Activated CD4-positive, alpha-beta T cell treated with anti-CD3 and anti-CD28 coated beads for 36 hours (primary cell): ENCODE measurements at places on chromosomes 1 and 21.

DNA sequence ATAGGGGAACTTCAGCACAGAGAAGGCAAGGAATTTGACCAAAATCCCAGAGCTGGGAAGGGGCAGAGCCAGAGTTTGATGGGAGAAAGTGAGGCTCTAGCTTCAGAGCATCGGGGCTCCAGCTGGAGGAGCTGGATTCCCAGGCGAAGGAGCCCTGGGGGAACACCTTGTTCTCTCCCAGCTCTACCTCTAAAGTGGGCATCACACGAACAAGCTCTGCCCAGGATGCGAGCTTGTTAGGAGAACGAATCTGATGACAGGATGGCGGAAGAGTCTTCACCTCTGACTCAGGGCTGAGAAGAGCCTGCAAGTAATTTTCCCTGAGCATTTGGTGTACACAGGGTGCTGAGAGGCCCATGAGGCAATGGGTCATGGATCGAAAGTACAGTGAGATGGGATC, 22.0 kb downstream of the TNNT2 start:
- DNase-seq = no peak

DNA sequence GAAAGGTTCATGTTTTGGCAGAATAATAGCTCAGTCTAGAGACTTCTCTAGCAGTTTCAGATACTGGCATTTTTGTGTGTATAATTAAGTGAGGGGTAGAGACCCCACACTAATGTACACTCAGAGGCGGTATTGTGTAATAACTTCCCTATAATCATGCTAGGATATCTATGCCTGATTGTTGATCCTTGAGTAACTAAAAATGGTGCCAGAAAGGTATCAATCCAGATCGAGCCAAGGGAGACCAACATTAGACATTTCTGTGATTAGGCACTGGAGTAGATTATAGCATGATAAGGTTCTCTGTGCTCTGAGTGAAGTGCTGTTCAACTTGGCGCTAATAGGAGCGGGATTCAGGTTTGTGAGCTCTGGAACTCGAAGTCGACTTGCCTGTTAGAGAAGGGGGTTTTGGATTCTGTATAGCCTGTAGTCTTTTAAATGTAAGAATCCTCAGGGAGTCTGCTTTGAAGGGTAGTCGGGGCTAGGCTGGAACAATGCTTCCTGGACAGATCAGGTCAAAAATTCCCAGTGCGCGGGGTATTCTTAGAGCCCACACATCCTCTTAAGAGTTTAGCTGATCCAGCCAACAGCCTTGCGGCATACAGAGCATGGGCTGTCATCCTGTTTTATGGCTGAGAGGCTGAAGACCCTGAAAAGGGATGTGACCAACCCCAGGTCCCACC, 24.2 kb downstream of the MAN1C1 start:
- DNase-seq = no peak

GRCh38 chr1:36829961-36830360, 204.4 kb downstream of the GRIK3 start:
- DNase-seq = no peak

GRCh38 chr1:214638459-214638807, 35.4 kb downstream of the CENPF start:
- no peak for DNase-seq

DNA sequence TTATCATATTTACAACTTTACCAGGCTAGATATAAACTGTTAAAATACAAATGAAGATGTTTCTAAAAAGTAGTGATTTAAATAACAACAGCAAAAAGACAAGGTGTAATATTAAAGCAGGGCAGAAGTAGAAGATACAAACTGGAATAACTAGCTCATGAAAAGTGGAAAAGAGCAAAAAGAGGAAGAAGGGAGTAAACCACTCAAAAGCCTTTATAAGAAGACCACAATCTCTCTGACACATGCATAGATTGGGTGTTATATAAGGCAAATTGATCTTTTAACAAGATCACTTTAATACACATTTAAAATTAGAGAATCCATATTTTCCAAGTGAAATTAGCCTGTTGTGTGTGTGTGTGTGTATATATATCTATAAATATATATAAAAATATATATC, 5.0 kb downstream of the DENND1B start:
- DNase-seq = no peak

DNA sequence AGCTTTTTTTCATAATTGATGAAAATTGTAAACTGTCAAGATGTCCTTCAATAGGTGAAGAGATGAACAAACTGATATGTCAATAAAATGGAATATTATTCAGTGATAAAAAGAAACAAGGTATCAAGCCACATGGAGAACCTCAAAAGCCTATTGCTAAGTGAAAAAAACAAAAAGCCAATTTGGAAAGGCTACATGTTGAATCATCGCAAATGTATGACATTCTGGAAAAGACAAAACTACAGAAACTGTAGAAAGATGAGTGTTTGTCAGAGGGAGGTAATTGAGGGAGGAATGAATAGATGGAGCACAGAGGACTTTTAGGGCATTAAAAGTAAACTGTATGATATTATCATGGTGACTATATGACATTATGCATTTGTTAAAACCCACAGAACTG, 34.5 kb upstream of the USP25 start:
- DNase-seq = no peak

DNA sequence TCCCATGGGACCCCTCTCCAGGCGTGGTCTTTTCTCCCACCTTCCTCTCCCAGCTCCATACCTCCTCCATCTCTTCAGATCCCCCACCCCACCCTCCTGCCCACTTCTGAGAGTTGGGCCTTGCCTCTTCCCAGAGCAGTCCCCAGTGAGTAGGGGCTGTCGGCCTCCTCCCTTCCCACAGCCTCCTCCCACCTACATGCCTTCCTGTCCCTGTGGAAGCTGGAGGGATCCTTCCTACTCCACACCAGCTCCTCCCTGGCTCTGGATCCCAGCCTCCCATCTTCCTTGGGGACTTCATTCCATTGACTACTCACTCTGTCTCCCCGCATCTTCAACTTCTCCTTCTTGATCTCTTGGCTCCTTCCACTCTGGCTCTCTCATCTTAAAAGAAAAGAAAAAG, 24.9 kb downstream of the KCNQ4 start:
- no peak for DNase-seq

DNA sequence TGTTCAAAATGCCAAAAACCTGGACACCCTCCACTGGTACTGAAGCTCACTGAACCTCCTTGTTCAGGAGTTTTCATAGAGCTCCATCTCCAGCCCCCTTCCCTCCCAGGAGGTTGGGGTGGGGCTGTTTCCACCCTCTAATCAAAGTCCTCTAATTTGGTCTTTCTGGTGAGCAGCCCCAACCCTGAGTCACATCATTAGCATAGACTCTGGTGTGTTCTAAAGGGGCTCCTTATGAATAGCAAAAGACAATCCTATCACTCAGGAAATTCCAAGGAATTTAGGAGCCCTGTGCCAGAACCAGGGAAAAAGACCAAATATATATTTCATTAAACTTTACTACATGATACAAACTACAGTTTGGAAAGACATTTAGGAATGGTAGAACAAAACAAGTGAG, 13.2 kb upstream of the UBE4B start:
- no peak for DNase-seq

- no peak for DNase-seq
Observed at GRCh38 chr1:89943846-89944781, 50.8 kb upstream of the ZNF326 start.

DNA sequence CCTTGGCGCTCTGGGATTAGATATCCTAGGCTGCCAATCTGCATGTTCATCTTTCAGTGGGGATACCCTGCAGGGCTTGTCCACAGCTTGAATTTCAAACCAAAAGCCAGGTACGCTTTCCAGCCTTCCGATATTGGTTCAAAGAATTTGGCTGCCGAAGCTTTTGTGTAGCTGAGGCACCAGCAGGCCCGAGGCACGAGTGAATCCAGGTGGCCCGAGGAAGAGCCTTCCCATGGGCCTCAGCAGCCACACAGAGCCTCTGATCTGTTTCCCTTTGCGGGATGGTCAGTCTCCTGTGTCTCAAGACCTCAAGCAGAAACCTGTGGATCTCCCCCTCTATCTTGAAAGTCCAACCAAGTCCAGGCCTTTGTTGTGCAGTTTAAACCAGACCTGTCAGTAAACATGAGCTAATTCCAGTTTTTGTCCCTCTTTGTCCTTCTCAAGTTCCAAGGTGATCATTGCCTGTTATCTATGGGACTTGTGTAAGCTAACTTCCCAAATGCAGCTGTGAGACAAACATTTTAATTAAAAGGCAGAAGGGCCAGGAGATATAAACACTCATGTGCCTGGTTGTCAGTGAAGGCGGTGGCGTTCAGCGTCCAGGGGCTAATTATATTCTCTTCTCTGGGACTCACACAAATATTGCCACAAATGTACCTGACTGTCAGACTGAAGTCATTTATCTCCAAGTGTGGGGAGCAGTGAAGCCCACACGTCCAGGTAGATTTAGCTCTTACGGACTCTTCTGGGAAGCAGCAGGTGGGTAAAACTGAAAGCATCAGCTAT, 30.6 kb downstream of the VANGL1 start:
- no peak for DNase-seq

DNA sequence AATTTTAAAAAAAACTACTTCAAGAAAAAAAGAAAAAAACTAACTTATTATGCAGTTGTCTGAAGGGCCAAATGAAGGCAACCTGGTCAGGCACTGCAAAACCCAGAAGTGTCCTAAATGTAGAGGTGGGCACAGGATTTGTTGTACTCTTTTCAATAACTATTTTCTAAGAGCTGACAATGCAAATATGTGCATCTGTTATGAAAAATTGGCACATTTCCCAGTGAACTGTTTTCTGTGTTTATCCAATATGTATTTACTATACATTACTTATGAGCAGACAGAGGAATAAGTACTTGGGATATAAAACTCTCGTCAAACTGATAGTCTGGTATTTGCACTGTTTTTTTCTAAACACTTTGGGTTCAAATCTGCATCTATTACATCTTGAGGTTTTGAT, 188.0 kb upstream of the C21orf91 start:
- no peak for DNase-seq

DNA sequence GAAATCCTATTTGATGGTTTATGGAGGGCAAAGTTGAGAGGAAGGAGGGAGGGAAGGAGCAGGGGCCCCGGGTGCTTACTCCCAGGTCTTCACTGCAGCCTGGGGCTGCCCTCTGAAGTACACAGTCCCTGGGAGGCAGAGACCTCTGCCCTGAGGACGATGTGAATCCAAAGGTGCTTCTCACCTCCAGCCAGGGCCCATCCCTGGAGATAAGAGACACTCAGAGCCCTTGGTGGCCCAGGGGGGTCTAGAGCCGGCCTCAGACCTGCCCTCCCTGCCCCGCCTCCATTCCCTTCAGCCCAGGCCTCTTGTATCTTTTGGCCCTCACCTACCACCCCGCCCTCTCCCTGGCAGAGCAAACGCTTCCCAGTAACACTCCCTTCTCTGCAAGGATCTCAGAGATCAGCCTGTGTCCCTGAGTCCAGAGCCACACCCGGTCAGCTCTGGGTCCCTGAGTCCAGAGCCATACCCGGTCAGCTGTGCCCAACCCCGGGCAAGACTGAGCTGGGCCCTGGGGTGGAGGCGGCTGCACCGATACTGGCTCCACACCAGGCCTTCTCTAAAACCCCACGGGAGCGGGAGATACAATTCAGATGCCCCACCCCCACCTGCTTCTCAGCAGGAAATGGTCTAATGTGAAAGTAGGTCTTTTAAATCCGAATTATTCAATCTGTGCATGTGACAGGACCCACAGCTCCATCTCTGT, 3.6 kb upstream of the GNB1 start:
- DNase-seq = no peak

DNA sequence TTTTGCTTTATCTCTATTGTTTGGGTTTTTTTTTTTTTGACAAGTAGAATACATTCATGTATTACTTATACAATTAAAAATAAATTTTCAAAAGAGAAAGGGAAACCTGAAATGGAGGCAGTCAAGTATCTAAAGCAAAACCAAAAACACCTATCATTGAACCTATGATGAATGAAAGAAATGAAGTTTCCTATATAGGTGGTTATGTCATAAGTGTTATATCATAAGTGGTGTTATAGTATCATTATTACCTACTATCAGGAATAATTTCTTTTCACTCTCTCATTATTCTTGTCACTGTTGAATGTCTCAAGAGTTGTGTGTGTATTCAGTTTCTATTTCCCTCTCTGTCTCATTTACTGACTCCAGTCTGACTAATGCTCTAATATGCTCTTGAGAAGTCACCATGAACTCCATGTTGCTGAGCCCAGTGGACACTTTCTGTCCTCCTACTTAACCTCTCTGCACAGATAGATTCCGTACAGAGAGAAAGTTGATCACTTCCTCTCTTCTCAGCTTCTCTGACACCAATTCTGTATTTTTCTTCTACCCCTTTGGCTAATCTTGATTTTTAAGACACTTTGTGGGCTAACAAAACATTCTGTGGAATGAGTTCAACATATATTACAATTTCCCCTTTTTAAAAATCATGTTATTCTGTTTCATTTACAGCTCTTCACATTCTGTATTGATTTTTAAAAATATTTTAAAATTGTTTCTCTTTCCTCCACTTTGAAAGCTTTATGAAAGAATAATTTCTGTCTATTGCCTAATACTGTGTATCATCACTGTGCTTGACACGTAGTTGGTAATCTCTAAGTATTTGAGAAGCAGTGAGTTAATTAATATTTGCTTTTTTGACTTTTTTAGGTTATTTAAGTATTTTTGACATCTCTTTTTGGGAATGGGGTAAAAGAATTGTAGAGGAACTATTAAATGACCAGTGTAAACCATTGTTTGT, 50.1 kb downstream of the RASAL2 start:
- DNase-seq = no peak
